ENCODE measurements at places on chromosomes 6 and 20.

GRCh38 chr20:18790787-18791186, 22.8 kb upstream of the SCP2D1 start:
- DNase-seq = no peak

DNA sequence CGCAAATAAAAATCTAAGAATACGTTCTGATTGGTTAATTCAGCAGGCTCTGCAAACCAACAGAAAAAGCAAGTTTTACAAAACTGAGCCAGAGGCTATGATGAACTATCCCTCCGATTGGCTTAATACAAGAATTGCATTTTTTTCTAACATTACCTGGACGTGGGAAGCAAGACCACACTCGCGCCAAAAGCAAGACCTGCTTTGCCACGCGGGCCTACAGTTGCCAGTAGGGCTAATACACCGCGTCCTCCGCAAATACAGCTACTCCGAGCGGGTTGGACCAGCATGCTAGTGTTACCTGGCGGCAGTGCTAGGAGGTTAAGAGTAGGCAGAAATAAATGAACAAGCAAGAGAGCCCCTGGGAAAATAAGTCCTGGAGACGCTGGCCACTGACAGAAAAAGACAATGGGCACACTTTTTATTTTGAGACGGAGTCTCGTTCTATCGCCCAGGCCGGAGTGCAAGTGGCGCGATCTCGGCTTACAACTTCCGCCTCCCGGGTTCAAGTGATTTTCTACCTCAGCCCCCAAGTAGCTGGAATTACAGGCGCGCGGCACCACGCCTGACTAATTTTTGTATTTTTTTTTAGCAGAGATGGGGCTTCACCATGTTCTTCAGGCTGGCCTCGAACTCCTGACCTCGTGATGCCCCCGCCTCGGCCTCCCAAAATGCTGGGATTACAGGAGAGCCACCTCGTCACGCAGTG, 131.9 kb upstream of the BTN3A2 start:
- no peak for DNase-seq

- DNase-seq = no peak
Measured at GRCh38 chr6:13851330-13851729, 37.0 kb upstream of the MCUR1 start.

DNA sequence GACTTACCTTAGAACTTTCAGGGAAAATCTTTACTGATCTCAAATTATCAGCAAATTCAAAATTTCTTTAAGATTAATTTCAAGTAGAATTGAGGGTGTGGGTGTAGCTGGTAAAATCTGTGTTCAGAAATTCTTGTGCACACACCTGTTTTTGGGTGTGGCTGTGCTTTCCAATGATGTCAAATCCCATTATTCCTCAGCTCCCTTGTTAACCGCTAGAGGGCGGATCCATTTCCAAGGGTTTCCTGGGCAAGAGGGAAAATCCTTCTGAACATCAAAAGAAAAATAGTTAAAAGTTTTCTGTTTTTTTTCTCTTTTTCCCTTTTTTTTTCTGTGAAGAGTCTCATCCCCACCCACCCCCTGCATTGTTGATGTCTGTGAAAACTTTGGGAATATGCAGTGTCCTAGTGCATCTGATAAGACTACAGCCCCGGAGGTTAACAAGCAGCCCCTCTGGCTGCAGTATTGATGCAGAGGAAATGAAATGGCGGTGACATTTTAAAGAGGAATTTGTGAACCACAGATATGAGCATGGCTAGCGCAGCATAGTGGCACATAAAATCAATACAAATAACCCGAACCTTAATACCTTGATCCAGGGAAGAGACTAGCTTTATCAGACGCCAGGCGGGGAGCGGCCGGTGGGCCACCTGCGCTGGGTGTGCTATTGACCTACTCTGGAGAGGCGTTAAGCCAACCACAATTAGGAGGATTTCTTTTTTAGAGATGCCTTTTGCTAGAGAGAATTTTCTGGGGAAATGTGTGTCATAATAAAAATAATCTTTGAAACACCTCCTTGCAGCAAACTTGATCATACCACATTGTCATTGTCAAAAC, 130.9 kb downstream of the FOXA2 start:
- DNase-seq = no peak

GRCh38 chr20:46399401-46399800, 7.0 kb downstream of the ELMO2 start:
- DNase-seq = no peak

GRCh38 chr6:144395014-144395413, 109.9 kb downstream of the UTRN start:
- DNase-seq = no peak

- DNase-seq = no peak
Measured at GRCh38 chr20:58366866-58367265, 22.2 kb upstream of the VAPB start.

- no peak for DNase-seq
Measured at GRCh38 chr6:39466631-39467030, 144.1 kb upstream of the KCNK16 start.

GRCh38 chr20:33103556-33103955, 24.1 kb downstream of the BPIFB4 start:
- no peak for DNase-seq

- DNase-seq = no peak
Measured at GRCh38 chr20:62678553-62678952, 30.1 kb upstream of the NTSR1 start.

Data from GM20000 (cell line).